ENCODE measurements at places on chromosomes 2 and 18. TPM values are rescaled to one million over a fixed set of nuclear protein-coding genes. Genes with fewer than 3 reads are reported as not detected.

DNA sequence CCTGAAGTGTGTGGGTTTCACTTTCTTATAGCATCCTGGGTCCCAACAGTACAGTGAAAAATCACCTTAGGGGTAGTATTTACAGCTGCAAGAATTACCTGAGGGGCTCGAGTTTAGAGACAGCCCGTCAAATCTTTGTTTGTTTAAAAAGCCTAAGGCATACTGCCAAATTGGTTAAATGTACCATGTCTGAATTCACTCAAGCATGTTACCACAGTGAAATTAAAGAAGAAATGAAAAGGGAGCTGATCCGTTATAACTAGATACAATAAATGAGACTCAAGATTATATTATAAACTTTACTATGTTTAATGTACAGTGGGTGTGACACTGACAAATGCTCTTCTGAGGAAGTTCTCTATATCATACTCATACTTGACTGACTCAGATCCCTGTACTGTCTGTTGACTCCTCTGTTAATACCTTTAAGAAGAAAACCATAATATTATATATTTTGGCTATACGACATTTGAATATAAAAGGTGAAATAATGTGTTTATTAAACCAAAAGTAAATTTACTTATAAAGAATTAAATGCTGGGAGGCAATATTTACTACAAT, 107.3 kb downstream of the TMEFF2 start:
- peaks cover 5% of the 10 kb centered on the region for H3K27me3 ChIP-seq
- no peak overlapping the region for H3K27ac ChIP-seq
- no peak for DNase-seq
- H3K36me3 ChIP-seq, result no peaks in the 10 kb centered on the region
- H3K4me3 ChIP-seq, result no peak overlapping the region
- no peaks in the 10 kb centered on the region for H3K4me1 ChIP-seq

DNA sequence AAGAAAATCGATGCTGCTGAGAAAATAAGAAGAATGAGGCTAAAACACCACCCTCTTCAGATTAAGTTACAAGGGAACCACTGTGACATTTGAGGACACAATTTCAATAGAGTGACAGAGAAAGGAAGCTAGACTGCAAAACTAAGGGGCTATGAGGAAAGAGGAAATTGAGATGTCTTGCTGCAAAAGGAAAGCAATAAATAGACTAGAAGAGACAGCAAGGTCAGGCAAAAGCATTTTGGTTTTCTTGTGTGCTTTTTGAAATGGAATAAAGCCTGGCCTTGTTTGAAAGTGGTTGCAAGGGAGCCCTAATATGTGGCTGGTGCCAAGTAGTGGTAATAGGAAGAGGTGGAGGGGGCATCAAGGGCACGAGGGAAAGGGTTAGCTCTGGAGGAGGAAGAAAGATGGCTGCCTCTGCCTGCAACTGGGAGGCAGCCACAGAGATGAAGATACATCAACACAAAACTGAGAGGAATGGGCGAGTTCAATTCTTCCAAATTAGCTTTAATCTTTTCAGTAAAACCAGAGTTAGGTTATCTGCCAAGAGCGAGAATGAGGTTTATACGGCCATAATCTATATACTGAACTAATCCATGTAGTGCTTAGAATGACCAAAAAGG, 1.2 kb upstream of the MRO start:
- no peaks in the 10 kb centered on the region for H3K36me3 ChIP-seq
- no peak overlapping the region for H3K4me3 ChIP-seq
- DNase-seq, result no peak
- H3K4me1 ChIP-seq, result peaks cover 7% of the 10 kb centered on the region

DNA sequence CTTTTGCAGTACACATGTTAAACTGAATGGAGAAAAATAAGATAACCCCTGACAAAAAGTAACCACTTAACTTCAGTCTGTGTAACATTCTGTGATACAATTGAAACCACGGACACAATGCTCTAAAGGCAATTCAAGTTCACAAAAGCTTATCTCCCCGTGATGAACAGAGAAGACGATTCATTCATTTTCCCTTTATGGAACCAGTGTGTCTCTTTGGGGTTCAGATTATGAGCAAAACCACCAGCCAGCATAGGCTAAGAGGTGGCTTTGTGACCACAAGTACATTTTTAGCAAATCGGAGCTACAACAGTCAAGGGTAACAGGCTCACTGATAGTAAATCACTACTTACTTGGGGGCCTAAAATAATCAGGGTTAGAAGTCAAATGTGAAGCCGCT, 120.6 kb upstream of the SMAD7 start:
- DNase-seq, result no peak
- peaks cover 3% of the 10 kb centered on the region for H3K4me1 ChIP-seq
- H3K27ac ChIP-seq, result no peak overlapping the region
- H3K36me3 ChIP-seq, result no peaks in the 10 kb centered on the region
- H3K27me3 ChIP-seq, result no peaks in the 10 kb centered on the region

DNA sequence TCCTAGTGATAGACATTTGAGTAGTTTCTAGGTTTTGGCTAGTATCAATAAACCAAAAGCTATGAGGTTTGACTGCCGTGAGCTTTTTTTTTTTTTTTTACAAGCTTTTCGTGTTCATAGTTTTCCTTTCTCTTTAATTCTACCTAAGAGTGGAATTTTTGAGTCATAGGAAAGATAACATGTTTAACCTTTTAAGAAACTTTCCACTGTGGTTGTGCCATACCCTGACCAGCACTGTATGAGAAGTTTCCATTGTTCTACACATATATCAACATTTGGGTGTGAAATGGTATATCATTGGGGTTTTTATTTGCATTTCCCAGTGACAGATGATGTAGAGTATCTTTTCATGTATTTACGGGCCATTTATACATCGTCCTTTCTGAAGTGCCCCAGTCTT, 31.7 kb downstream of the UBE2F start:
- peaks cover 11% of the 10 kb centered on the region for H3K4me1 ChIP-seq
- DNase-seq, result peak; percentile 30
- H3K27ac ChIP-seq, result peak overlapping the region; percentile 82
- H3K4me3 ChIP-seq, result peak overlapping the region; percentile 62
- no peaks in the 10 kb centered on the region for H3K27me3 ChIP-seq
- H3K36me3 ChIP-seq, result peaks cover 8% of the 10 kb centered on the region

- no peak for DNase-seq
- peaks cover 34% of the 10 kb centered on the region for H3K4me1 ChIP-seq
- no peak overlapping the region for H3K4me3 ChIP-seq
- H3K36me3 ChIP-seq, result peaks cover 58% of the 10 kb centered on the region
These were observed 3.7 kb downstream of the ODC1 start for GRCh38 chr2:10444463-10444862.

GRCh38 chr2:157771234-157771633, 104.9 kb downstream of the ACVR1 start:
- no peak for DNase-seq
- H3K4me1 ChIP-seq, result no peaks in the 10 kb centered on the region
- H3K4me3 ChIP-seq, result no peak overlapping the region
- H3K27me3 ChIP-seq, result no peaks in the 10 kb centered on the region

DNA sequence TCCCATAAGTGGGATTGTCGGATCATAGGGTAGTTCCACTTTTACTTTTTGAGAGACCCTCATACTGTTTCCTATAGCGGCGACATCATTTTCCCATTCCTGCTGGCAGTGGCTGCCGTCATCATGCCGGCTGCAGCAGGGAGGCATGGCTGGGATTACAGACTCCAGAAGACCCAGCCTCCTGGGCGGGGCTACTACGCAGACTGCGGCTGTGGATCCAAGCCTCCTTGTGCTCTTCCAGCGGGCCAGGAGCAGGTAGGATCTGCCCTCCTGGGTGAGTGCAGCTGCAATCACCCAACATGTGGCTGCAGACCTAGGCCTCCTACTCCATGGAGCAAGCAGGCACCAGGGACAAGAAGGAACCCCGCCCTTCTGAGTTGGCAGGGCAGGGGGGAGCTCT, 359.2 kb downstream of the GALR1 start:
- no peak overlapping the region for H3K27ac ChIP-seq
- H3K4me1 ChIP-seq, result no peaks in the 10 kb centered on the region
- H3K4me3 ChIP-seq, result no peak overlapping the region
- no peak for DNase-seq
- H3K27me3 ChIP-seq, result peaks cover 7% of the 10 kb centered on the region

- no peak for DNase-seq
- peaks cover 44% of the 10 kb centered on the region for H3K27me3 ChIP-seq
- no peak overlapping the region for H3K4me3 ChIP-seq
- H3K27ac ChIP-seq, result no peak overlapping the region
- H3K36me3 ChIP-seq, result no peaks in the 10 kb centered on the region
These were observed 106.9 kb downstream of the LIPG start for GRCh38 chr18:49668574-49669275.

GRCh38 chr2:232721261-232721660, 24.1 kb downstream of the GIGYF2 start:
- H3K27ac ChIP-seq, result peak overlapping the region; percentile 67
- peaks cover 80% of the 10 kb centered on the region for H3K36me3 ChIP-seq
- no peaks in the 10 kb centered on the region for H3K27me3 ChIP-seq
- H3K4me1 ChIP-seq, result peaks cover 29% of the 10 kb centered on the region
- H3K4me3 ChIP-seq, result peak overlapping the region; percentile 27

DNA sequence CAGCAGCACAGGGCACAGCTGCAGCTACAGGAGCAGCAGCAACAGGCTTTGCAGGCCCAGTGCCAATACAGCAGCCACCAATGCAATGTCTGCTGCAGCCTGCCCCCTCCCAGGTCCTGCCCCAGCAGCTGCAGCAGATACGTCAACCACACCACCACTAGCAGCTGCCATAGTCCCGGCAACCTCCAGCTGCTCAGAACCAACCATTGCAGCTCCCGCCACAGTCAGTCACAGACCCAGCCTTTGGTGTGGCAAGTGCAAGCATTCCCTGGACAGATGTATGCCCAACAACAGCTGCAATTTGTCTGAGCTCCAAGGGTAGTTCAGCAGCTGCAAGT, 53.3 kb upstream of the TUBA3E start:
- H3K4me1 ChIP-seq, result no peaks in the 10 kb centered on the region
- DNase-seq, result no peak
- H3K4me3 ChIP-seq, result no peak overlapping the region
- H3K27ac ChIP-seq, result no peak overlapping the region
- no peaks in the 10 kb centered on the region for H3K36me3 ChIP-seq

DNA sequence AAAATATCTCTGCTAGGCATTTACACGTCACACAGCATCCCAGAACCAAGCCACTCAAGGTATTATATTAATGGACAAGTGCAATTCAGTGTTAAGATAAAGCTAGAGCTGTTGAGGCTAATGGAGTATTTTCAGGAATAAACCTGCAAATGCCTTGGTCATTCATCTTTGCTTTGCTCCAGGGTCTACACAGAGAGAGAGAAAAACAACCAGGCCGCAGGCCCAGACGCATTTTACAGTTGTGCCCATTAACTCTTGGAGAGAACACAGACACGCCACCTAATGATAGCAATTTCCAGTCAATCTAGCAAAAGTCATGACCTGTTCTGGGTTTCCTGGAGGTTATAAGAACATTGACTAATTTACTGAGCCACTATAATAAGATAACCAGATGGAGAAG, 829.3 kb downstream of the LRRTM4 start:
- H3K36me3 ChIP-seq, result no peaks in the 10 kb centered on the region
- no peak overlapping the region for H3K27ac ChIP-seq
- H3K4me1 ChIP-seq, result no peaks in the 10 kb centered on the region
- H3K4me3 ChIP-seq, result no peak overlapping the region
- H3K27me3 ChIP-seq, result no peaks in the 10 kb centered on the region
- DNase-seq, result no peak

GRCh38 chr2:44941551-44942234, at the start of gene SIX3:
SIX3 (plus strand) TSS chr2:44941702; CDS start chr2:44942105, 403 bp downstream.
- H3K27me3 ChIP-seq, result peaks cover 39% of the 10 kb centered on the region
- peak within 1 kb of the TSS; percentile 37 for H3K27ac ChIP-seq
- no peaks in the 10 kb centered on the region for H3K36me3 ChIP-seq
- peak; percentile 43 for DNase-seq

- H3K27me3 ChIP-seq, result no peaks in the 10 kb centered on the region
- H3K4me1 ChIP-seq, result no peaks in the 10 kb centered on the region
These were observed 173.3 kb upstream of the PIEZO2 start for GRCh38 chr18:11322716-11323115.

DNA sequence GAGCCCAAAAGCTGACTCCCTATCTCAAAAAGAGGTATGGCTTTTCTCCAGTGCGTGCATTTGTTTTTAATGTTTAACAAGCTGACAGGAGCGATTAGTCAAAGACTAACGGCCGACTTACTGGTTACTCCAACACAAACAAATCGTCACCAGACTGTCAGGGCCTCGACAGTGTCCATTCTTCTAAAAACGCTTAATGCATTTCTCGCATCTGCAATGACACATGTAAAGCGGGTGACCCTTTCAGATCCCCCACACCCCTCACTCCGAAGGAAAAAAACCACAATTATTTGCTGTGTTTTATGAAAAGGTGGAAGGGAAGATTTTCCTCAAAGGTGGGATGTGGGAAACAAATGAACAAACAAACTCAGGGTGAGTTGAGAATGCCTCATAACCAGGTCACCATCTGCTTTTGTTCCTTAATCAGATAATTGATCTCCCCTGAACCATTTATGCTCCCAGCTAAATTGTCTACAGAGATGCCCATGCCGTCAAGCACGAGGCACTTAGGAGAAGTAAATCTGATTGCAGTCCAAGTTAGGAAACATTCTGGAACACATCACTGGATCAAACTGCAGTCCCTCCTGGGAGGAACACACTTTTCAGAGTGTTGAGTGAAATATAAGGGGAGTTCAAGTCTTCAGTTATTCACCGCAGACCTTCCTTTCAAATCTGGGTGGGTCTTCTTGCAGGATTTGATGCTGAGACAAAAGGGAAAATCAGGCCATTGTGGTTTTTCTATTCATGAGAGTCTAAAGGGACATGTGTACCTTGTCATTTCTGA, 340.8 kb downstream of the CMPK2 start:
- no peak overlapping the region for H3K4me3 ChIP-seq
- H3K27ac ChIP-seq, result no peak overlapping the region
- DNase-seq, result no peak
- no peaks in the 10 kb centered on the region for H3K27me3 ChIP-seq
- no peaks in the 10 kb centered on the region for H3K36me3 ChIP-seq

DNA sequence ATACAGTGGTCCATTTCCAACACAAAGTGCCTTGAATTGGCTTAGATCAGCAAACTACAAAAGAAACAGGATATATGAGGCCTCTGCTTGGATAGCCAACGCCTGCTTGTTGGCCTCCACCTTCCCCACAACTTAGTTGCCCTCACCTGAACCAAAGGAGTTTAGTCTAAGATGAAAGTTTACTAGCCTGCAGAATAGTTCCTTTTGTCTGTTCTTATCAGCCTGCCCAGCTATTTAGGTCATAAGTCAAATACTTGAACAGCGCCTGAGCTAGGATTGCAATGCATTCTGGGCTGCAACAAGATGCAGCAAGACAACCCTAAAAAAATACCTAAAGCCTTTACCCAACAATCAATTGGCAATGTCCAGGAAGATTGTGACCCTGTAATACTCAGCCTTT, 13.1 kb upstream of the EPG5 start:
- H3K36me3 ChIP-seq, result no peaks in the 10 kb centered on the region
- no peaks in the 10 kb centered on the region for H3K4me1 ChIP-seq
- H3K27ac ChIP-seq, result no peak overlapping the region
- no peak for DNase-seq

The ALK gene
- polyA plus RNA-seq, result not detected

The LINC00305 gene
- polyA plus RNA-seq, result not detected

The BIN1 gene
- 189 TPM for polyA plus RNA-seq

The INSIG2 gene
- 23.3 TPM for polyA plus RNA-seq

The SOX11 gene
- polyA plus RNA-seq, result not detected

The KLHL41 gene
- polyA plus RNA-seq, result not detected

The ATP8B1 gene
- not detected for polyA plus RNA-seq

The ATIC gene
- 159 TPM for polyA plus RNA-seq

The SLC16A14 gene
- polyA plus RNA-seq, result 0.16 TPM
